Dorsolateral prefrontal cortex (tissue), 122 donors: ENCODE measurements at places on chromosomes 4 and X. TPM values are rescaled to one million over a fixed set of nuclear protein-coding genes. Genes with fewer than 3 reads are reported as not detected.

- DNase-seq: no peak
These were observed at the start of gene HS6ST2 for GRCh38 chrX:132958091-132958703. Gene HS6ST2, minus strand, starts transcription at chrX:132958629.

DNA sequence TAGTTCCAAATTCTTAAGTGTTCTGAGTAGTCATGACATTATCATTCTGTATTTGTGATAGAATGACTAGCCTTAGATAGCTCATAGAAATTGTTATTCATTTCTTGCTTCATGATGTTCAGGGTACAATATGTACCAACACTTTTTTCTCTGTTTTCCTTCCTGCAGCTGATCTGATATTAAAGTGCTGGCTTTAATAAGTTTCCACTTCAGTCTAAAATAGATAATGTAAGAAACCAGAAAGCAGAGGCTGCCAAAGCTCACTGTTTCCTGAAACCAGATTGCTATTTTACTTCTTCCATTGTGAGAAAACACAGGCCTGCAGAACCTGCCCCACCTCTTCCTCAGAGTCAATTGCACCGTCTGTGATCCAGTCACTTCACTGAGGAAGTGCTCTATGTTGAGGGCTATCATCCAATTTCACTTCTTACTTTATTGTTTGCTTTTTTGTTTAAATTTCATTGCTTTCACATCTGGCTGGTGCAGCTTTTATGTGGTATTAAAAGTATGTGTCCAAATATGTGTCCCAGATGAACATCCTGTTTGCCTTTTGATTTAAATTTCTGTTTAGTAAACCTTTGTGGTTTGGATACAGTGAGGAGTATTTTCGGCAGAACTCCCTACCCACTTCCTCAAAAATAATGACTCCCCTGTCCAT is 652.1 kb downstream of the ANKRD50 start:
- DNase-seq: no peak

GRCh38 chr4:98572697-98573096 is 85.7 kb downstream of the TSPAN5 start:
- no peak for DNase-seq

GRCh38 chr4:149961876-149962597 is 116.2 kb upstream of the DCLK2 start:
- no peak for DNase-seq

DNA sequence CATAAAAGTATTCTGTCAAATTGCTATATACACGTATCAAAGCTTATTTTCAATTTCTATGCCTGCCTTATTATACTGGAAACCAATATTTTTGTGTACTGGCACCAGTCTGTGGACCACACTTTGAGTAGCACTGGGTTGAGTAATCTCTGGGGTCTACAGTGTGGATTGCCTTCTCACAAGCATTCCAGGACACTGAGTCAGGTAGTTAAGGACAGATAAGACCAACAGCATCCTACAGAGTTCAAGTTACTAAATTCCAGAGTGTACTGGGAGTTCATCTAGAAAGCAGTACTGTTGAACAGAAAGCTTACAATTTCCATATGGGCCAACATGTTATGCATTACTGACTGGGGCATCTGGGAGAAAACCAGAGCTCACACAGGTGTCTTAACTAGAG is 61.8 kb downstream of the VMA21 start:
- no peak for DNase-seq

The CFI gene
- total RNA-seq: 4.1 TPM

The APELA gene
- total RNA-seq: not detected

The AREG gene
- total RNA-seq: not detected

The LNX1 gene
- 62.1 TPM for total RNA-seq

The BEND2 gene
- total RNA-seq: not detected

The TRIM60 gene
- not detected for total RNA-seq

The CRMP1 gene
- total RNA-seq: 88.6 TPM

The AKAP4 gene
- not detected for total RNA-seq
